ENCODE measurements at places on chromosomes 7 and 10. TPM values are rescaled to one million over a fixed set of nuclear protein-coding genes. Genes with fewer than 3 reads are reported as not detected.

GRCh38 chr7:142496545-142496991, 238.7 kb upstream of the PRSS58 start:
- DNase-seq: peak; percentile 50

- no peak for DNase-seq
These were observed 1.3 kb downstream of the FGFR2 start for GRCh38 chr10:121596689-121597503.

DNA sequence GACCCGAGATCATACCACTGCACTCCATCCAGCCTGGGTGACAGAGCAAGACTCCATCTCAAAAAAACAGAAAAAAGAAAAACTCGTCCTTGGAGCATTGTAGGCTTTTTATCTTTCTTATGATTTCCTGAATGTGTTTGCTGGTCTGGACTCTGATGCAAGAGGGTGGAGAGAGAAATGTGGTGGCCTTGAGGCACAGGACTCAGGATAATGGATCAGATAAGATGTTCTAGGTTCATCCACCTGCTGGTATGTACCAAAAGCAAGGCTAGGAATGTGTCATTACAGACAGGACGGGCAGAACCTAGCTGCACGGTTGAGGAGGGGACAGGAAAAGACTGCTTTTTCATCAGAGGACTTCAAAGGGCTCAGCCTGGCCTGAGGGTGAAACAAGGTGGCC, 33.5 kb downstream of the GCC1 start:
- no peak for DNase-seq

DNA sequence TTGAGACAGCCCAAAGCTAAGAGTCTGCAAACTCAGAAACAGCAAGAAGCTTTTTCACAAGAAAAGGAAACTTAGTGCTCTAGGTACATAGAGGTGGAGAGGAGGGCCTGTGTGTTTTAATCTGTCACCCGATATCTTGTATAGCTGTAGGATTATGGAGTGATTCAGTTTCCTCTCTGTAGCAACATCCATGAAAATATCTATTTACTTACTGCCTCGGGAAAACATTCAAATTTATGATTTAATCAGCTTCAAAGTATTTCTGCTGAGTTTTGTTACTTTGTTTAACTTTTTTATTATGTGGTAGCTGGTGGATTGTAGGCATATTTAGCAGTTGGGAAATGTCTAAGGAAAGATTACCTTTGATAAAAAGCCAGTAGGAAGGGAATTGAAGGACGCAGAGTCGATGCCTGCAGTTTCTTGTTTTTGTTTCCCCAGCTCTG, 292.0 kb downstream of the CCDC3 start:
- no peak for DNase-seq

GRCh38 chr7:112162142-112162766, 43.9 kb downstream of the DOCK4 start:
- DNase-seq: no peak

DNA sequence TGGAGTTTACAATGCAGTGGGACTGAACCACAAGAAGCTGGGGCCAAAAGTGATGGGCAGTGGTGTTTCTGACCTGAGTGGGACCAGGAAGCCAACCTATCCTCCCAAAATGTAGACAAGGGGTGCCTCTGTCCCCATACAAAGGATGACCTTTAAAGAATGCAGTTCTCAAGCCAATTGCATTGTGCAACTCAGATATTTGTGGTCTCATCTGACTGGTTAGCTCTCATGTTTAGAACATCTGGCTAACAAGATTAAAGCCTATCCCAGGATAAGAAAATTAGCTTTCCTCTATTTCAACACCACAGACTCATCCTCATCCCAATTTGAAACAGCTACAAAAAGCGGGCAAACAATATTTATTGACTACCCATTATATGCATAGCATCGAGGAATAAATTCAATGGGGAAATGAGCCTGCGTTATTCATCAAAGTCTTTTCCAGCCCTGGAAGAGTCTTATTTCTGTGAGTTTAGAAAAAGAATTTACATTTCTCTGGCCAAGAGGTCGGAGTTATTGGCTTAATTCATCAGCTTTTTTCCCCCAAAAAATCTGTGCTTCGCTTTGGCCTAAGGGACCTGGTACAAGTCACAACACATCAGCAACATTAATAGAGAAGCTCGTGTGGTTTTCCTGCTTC, 26.7 kb downstream of the ELMO1 start:
- no peak for DNase-seq

- DNase-seq: peak; percentile 87
These were observed 217.8 kb upstream of the MKLN1 start for GRCh38 chr7:131109759-131110296.

GRCh38 chr7:159068893-159069448, 75.7 kb downstream of the VIPR2 start:
- DNase-seq: no peak

GRCh38 chr7:727104-727805, at the start of gene PRKAR1B:
Gene PRKAR1B, minus strand, starts transcription at chr7:727281. Its CDS starts 15,776 bp downstream, at chr7:711505.
- DNase-seq: peak; percentile 63

DNA sequence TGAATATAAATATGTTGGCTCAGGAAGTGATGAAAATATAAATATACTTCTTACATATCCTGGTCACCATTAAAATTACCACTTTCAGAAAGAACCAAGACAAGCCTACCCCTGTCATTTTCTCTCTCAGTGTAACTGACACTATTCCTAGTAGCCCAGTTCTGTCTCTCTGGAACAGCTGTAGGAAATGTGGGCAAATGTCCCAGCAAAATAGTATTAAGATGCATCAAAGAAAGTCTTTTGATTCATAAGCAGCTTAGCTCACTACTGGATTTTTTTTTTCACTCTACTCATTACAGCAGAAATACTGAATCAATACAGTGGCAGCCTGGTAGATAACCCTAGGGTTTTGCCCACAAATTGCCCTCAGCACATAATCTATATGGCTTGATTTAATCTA, 290.9 kb downstream of the DNAJB9 start:
- no peak for DNase-seq

DNA sequence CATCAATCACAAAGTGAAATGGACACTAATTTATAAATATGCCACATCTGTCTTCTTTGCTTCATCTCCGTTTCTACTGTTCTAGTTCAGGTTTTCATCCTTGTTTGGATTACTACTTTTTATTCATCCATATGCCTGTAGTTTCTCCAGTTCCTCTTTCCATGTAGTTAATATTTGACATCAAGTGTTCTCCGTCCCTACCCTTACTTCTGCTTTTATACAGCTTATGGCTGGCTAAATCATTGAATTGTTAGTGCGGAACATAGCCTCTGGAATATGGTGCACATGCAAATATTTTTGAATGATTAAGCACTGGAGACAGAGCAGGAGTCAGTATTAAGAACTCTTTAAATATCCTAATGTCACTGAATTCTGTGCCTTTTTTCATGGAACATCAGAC, 230.0 kb upstream of the PPP1R3A start:
- DNase-seq: no peak

GRCh38 chr7:17534348-17534747, 235.9 kb downstream of the AHR start:
- no peak for DNase-seq

DNA sequence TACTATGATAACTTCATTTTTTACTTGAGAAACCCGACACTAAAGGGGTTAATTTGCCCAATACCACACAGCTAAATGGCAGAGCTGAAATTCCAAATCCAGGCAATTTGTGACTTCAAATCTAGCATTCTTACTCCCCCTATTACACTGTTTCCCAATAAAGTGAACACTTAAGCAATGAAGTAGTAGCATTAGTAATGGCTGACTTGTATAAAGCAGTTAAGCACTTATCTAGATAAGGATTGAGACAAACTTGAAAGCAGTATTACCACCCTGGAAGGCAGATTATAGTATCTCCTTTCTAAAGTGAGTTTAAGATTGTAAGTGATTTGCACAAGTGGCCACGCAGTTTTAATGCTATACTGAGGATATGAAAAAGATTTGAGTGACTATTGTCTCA, 39.3 kb downstream of the WASL start:
- DNase-seq: no peak

DNA sequence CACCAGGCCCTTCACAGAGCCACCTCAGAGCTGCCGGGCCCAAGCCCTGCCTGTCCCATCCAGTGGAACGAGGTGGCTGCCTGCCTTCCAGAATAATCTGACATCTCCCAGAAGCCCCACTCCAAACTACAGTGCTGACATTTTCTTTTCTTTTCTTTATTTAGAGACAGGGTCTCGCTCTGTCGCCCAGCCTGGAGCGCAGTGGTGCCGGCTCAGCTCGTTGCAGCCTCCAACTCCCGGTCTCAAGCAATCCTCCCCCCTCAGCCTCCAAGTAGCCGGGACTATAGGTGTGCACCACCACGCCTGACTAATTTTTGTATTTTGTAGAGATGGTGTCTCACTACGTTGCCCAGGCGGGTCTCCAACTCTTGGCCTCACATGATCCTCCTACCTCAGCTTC, 346 bp downstream of the TMEM270 start:
- DNase-seq: no peak

GRCh38 chr10:89663144-89663543, 18.1 kb upstream of the PANK1 start:
- no peak for DNase-seq

DNA sequence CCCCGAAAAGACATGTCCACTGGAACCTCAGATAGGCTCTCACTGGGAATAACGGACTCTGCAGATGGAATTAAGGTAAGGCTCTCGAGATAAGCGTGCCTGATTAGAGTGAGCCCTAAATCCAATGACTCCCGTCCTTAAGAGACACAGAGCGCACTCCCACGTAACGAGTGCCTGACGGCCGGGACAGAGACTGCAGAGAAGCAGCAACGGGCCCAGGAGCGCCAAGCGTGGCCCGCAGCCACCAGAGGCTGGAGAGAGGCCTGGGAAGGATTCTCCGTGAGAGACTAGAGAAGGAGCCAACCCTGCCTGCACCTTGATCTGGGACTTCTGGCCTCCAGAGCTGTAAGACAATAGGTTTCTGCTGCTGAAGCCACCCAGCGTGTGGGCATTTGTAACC, 20.0 kb upstream of the TNRC18 start:
- no peak for DNase-seq

- no peak for DNase-seq
These were observed 3.3 kb upstream of the ABRAXAS2 start for GRCh38 chr10:124798364-124798763.

DNA sequence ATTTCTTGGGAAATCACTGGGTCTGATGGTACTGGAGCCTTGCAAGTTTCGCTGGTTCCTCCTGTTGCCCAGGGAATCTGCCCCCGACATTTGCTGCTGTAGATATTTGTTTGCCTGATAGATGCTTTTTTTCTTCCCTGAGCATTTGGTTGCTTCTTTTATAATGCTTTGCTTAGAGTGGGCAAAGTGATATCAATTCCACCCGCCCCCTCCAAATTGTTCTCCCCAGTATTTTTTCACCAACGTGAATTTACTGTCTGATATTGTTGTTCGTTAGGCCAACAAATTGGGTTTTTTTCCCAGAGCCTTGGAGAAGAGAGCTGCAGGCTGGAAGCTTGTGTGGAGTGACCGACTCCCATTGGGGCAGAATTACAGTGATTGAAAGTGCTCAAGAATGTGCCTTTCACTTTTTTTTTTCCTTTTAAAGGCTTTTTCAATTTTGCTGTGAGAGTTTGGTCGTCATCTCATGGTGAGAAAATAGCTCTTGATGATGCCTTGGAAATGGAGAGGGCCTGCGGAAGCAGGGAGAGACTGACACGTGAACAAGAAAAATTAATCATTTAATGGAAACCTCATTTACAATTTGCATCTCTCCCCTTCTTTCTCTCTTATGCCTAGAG, 2.5 kb downstream of the GRK5 start:
- DNase-seq: no peak

GRCh38 chr10:118950190-118950680, 79.3 kb upstream of the NANOS1 start:
- no peak for DNase-seq

- DNase-seq: no peak
These were observed 12.3 kb downstream of the NHLRC2 start for GRCh38 chr10:113866551-113867394.

- DNase-seq: no peak
These were observed 3.5 kb upstream of the GSTK1 start for GRCh38 chr7:143259765-143260164.

- no peak for DNase-seq
These were observed 59.9 kb upstream of the IGFBP3 start for GRCh38 chr7:45980973-45981372.

DNA sequence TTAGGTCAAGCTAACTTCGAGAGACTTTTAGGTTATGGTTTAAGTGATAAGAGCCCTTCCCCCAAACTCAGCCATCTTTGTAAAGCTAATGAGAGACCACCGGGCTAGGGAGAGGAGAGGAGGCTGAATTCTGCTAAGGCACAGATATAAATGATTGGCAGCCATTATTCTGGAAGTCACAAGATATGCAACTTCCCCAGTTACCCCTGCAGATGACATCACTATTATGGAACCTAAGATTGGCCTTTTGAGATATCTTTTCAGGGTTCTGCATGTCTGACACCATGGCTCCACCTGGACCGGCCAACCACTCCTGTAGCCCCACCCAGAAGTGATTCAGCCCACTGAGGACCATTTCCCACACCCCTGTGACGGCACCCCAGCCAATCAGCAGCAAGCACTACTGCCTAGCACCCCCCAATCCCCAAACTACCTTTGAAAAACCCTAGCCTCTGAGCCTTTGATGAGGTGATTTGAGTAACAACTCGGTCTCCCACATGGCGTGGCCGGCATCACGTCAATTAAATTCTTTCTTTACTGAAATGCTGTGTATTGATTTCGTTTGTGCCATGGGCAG, 14.4 kb downstream of the VIPR2 start:
- no peak for DNase-seq

DNA sequence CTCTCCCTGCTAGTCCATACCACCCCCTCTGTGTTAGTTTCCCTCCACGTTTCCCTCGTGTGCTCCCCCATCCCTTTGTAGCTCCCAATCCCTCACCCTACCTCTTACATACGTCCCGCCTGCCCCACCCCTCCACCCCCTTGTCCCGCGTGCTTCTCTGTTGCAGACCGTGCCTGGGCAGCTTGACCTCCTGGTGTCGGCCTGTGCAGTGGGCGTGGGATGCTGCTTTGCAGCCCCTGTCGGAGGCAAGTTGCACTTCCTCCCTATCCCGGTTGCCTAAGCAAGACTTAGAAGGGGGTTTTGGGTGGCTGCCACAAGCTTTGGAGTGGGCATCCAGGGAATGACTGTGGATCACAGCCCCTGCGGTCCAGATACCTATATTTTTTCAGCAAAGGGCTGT, 7.7 kb downstream of the CLCN1 start:
- no peak for DNase-seq

Gene DIP2C
- 0.76 TPM for total RNA-seq

Gene TSPAN13
- 0.47 TPM for total RNA-seq

Gene PDK4
- total RNA-seq: not detected

Gene NOM1
- total RNA-seq: 27.3 TPM

Gene NPTX2
- total RNA-seq: not detected

Gene EIF4EBP2
- 27.7 TPM for total RNA-seq

Gene GARIN1A
- 0.07 TPM for total RNA-seq

Gene GNAI1
- total RNA-seq: 4.1 TPM

Gene PON1
- total RNA-seq: not detected

Gene TNS3
- total RNA-seq: 0.11 TPM

Gene NXPH1
- not detected for total RNA-seq

Gene TMEM229A
- not detected for total RNA-seq

Gene NFE2L3
- 23.8 TPM for total RNA-seq

Gene CPXM2
- total RNA-seq: not detected

Gene GOLGA7B
- total RNA-seq: 0.57 TPM

Gene DPYSL4
- 15.2 TPM for total RNA-seq

Gene ADAMTS14
- total RNA-seq: not detected

All from activated CD4-positive, alpha-beta T cell treated with anti-CD3 and anti-CD28 coated beads for 36 hours (primary cell).